Hematopoietic multipotent progenitor cell treated with erythropoietin and hydrocortisone succinate and interleukin-3 and kit ligand, for 8 days (in vitro differentiated cells): ENCODE measurements at places on chromosomes 3 and 15.

DNA sequence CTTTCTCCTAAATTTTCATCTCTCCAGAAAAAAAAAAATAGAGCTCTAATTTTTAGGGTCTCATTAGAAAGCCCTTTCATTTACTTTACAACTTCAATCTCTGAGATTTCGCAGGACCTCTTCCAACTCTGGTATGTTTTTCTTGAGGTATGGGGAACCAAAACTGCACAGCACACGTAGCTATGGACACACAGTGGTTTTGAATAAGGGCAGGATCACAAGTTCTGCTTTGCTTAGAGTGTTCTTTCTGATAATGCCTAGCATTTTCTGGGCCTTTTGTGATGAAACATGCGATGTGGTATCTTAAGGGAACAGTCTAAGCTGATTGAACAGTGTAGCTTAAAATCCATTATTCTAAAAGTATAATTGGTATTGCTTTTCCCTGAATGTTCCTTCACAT, 25.3 kb downstream of the ZNF592 start:
- no peak for DNase-seq

DNA sequence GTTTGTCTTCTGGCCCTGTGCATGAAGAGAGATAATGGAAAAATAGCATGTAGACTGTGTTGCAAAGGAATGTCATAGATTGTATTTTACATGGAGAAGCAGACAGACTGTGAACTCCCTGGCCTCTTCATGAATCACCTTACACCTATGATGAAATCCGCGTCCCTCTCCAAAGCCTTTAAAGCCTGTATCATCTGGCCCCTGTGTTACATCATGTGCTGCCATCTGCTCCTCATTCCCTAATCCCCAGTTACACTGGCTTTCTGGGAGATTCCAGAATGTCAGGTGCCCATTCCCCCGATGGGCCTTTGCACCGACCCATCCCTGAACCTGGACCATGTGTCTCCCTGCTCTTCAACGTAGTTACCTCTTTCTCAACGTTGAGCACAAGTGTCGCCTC, 190.8 kb downstream of the ADAMTSL3 start:
- no peak for DNase-seq

- no peak for DNase-seq
These were observed 116.5 kb downstream of the UBE2E2 start for GRCh38 chr3:23319366-23320312.

GRCh38 chr3:76147846-76148245, 362.5 kb upstream of the ZNF717 start:
- DNase-seq = no peak

GRCh38 chr15:79673416-79674123, 223.2 kb downstream of the MTHFS start:
- no peak for DNase-seq

GRCh38 chr15:39787479-39787878, 4.8 kb upstream of the FSIP1 start:
- DNase-seq = no peak

- DNase-seq = peak; percentile 23
These were observed 6.0 kb downstream of the DIPK2A start for GRCh38 chr3:143977341-143978262.

DNA sequence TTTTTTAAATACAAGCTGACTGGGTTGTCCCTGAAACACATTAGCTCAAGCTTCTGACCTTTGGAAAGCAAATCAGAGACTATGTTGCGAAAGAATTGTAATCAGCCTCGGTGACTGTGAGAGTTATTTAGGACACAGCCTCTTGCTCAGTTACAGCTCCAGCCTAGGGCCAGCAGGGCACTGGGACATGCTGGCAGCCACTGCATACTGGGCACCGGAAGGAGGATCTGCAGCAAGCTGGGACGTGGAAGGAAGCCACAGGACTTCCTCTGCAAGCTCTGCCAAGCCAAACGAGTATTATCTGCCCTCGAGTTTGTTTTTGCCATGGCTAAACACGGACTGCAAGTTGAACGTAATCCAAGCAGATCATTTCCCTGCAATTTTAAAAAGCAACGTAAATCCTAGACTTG, 24.4 kb upstream of the COPG1 start:
- DNase-seq = peak; percentile 74

GRCh38 chr3:115624029-115624741, 875 bp downstream of the GAP43 start:
- DNase-seq = no peak

- no peak for DNase-seq
These were observed 124.4 kb upstream of the FOXB1 start for GRCh38 chr15:59879506-59880265.

DNA sequence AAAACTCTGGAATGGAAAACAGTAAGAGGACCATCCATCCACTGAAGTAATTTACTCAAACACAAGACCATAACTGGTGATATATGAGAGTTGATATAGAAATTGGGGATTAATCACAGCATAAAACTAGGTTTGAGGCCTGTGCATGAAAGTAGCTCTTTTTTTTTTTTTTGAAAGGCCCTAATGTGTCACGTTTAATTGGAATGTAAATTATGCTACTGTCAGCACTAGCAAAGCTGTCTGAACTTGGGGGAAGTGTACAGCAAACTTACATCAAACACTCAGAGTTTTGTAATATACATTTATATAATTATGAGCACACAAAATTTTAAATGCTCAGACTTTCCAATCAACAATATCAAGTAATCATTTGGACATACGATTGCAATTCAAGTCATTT, 154.1 kb downstream of the GREM1 start:
- DNase-seq = no peak

- DNase-seq = no peak
These were observed 464.1 kb upstream of the CBLB start for GRCh38 chr3:106332884-106333283.

- DNase-seq = no peak
These were observed 11.5 kb upstream of the PARP14 start for GRCh38 chr3:122668930-122669730.

DNA sequence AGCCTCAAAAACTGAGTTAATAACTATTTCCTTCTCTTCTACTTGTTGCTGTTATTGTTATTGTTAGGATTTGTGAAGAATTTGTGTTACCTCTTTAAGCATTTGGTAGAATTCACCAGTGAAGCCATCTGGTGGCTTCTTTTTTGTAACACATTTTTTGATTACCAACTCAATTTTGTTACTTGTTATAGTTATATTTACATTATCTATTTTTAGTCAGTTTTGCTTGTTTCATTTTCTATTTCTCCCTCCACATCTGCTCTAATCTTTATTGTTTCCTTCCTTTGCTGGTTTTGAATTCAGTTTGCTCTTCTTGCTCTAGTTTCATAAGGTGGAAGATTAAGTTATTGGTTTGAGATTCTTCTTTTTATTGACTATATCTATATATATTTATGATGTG, 3.7 kb upstream of the SLC9C1 start:
- no peak for DNase-seq

GRCh38 chr3:143970773-143971358, 757 bp upstream of the DIPK2A start:
- DNase-seq = peak; percentile 67

- no peak for DNase-seq
These were observed 207.2 kb downstream of the TBC1D5 start for GRCh38 chr3:17535274-17535673.

DNA sequence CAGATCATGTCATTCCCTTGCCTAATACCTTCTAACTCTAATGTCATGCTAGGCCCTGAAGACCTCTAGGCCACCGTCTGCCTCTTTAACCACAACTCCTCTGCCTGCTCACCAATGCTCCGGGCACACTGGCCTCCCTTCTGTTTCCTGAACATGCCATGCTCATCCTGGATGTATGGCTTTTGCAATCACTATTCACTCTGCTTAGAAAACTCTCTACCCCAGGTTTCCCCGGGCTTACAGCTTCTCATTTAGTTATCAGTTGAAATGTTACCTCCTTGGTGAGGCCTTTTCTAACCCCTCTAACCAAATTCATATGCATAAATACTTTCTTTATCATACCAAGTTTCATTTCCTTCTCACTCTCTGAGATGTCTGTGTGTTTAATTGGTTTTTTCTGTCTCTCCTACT, 727.8 kb upstream of the CFAP20DC start:
- DNase-seq = no peak

GRCh38 chr3:141994856-141995255, 118.4 kb downstream of the ATP1B3 start:
- DNase-seq = no peak

GRCh38 chr3:52846432-52846965, 11.7 kb upstream of the MUSTN1 start:
- DNase-seq = no peak

DNA sequence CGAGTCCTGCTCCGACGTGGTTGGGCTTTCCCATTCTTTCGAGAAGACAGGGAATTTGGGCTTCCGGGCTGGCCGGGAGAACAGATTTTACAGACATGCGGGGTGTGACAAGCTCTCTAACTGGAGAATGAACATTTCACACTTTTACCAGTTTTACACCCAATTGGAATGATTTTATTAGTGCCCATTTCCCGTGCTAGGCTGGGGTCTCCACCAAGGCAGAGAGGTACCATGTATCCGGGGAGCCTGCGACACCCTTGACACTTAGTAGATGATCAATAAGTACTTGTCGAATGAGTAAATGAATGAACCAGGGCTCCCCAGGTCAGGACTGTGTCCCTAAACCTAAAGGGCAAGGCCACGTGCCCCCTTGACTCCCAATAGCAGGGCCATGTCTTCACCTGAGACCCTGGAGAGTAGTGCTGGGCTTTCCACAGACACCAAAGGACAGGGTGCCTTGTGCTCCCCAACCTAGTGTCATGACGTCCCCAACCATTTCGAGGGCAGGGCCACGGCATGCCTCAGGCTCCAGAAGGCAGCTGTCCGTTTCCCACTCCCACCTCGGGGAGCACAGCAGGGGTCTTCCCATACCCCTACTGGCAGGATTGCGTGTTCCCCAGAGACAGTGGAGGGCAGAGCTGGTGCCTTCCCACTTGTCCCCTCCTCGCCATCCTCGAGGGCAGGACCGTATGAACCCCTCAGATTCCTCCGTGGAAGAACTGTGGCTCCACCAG, 679 bp upstream of the MYD88 start:
- DNase-seq = peak; percentile 27

GRCh38 chr3:71652781-71653413, 69.4 kb upstream of the FOXP1 start:
- DNase-seq = peak; percentile 64

GRCh38 chr3:40170395-40170794, 139.1 kb upstream of the EIF1B start:
- DNase-seq = no peak

GRCh38 chr15:37891766-37892368, 42.6 kb upstream of the TMCO5A start:
- DNase-seq = peak; percentile 36

- DNase-seq = no peak
These were observed 122.7 kb upstream of the MEIS2 start for GRCh38 chr15:37223089-37223488.

DNA sequence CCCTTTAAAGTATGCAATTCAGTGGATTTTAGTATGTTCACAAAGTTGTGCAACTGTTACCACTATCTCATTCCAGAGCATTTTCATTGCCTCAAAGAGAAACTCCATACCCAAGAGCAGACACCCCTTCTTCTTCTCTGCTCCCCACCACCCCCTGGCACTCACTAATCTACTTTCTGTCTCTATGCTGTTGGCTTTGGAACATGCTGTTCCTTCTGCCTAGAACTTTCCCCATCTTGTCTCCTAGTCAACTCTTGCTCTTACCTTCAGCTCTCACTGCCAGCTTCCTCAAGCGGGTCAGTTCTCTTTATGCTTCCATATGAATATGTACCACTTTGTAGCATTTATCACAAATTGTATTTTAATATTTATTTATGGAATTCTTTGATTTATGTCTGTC, 50.1 kb downstream of the TYRO3 start:
- no peak for DNase-seq

GRCh38 chr3:71616571-71617021, 33.1 kb upstream of the FOXP1 start:
- no peak for DNase-seq

DNA sequence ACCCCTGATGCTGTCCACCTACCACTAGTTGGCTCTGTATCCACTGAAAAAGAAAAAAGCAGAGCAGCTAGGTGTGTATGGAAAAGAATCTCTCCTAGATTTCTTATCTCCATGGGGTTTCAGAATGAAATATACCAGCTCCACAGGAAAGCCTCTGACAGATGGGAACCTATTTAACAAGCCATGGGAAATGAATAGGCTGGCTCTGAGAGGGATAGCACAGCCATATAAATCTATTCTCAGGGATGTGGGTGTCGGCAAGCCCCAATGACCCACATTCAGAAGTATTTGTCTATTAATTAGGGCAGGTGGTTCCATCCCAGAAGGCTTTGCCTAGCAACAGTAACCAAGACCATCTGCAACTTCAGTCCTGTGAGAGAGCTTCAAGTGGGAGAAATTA, 694.1 kb downstream of the AGBL1 start:
- no peak for DNase-seq

- no peak for DNase-seq
These were observed 6.7 kb downstream of the IDH2 start for GRCh38 chr15:90095521-90095959.

- DNase-seq = peak; percentile 79
These were observed 1.1 kb upstream of the CDV3 start for GRCh38 chr3:133572158-133573053.

GRCh38 chr3:197907196-197907595, 42.8 kb upstream of the RPL35A start:
- DNase-seq = no peak

DNA sequence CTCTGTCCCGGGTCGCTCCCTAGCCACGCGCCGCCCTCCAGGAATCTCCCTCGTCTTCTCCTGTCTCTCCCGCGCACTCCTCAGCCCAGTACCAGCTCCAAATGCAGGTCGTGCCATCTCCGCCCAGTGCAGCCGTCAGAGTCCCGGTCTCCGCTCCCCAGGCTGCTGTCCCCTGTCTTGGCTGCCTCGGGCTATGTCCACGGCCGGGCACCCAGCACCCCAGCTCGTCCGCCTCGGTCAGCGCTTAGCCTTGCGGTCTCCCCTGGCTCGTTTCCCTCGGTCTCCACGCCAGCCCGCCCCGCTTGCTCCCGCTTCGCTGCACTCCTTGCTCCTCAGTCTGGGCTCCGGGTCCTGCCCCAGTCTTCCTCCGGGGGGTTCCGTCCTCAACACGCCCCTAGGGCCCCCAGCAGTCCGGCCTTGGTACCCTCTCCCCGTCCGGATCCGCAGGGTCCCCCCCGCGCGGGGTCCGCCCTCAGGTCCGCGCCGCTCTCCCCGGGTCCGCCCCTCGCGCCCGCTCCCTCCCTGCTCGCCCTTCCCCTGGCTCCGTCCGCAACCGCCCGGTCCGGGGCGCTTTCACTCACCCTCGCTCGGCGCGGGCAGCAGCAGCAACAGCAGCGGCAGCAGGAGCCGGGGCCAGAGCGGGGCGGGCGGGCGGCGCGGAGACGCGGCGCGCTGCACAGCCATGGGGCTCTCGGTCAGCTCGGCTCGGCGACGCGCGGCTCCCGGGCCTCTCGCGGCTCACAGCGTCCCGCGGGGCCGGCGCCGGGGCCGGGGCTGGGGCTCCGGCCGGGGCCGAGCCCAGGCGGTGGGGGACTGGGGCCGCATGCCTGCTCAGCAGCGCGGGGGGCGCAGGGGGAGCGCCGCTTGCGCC, 462 bp downstream of the IGDCC3 start:
- DNase-seq = no peak

GRCh38 chr3:73056014-73056844, 5.2 kb upstream of the EBLN2 start:
- peak; percentile 46 for DNase-seq
